Lower leg skin (tissue), 4 donors: ENCODE measurements at places on chromosomes 12 and 14.

- DNase-seq, result no peak
Observed at GRCh38 chr14:42664190-42664589, 1057.5 kb downstream of the LRFN5 start.

DNA sequence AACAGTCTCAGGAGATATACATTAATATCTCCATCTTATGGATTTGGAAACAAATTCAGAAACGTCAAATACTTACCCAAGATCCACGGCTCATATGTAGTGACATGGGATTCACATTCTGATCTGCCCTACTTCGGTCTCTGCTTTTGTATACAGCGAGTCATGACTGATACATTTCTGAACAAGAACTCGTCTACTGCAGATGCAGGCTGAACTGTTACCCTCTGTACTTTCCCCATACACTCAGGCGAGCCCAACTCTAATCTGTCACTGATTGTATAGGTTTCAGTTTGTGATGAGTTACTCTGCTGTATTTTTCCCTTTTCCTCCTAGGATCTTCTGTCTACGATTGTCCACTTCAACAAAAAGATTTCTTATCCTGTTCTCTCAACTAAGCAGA is 441.6 kb downstream of the CCDC91 start:
- no peak for DNase-seq

DNA sequence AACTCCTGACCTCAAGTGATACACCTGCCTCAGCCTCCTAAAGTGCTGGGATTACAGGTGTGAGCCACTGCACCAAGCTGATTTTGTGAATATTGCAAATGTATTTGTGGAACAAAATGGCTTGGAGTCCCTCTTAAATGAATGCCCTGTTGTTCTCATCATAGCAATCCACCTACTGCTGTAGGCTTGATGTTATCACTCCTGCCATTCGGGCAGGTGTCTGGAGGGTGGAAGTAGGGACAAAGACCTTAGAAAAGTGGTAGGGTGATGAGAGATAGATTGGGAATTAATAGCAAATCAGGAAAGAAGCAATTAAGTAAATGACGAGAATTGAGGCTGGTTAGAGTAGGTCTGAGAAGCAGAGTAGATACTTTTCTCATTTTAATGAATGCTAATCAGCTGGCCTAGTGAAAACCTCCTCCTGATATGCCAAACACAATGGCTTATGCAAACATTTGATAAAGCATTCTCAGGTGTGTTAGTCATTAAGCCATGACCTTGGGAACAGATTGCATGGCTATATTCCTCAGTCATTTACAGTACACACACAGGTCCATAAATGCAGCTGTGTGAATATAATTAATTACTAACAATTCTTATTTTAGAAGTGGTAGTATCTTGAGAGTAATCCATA is 60.5 kb upstream of the USP44 start:
- no peak for DNase-seq

DNA sequence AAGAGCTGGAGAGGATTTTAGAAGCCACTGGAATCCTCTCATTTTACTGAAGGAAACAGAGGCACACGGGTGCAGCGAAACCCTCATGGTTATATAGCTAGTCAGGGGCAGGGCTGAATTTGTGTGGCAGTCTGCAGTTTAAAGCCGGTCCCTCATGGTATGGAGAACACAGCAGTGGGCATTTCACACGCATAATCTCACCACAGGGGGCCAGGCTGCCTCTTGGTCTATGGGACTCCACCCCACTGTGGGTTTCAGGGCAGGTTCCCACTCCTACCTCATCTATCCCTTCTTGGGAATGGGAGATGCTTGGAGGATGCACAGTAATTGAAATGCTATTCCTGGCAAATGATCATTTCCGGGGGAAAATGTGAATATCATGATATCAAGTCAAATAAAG is 400.6 kb downstream of the RGS6 start:
- DNase-seq, result no peak

- no peak for DNase-seq
Observed at GRCh38 chr14:21734457-21735074, 60.9 kb upstream of the OR4E1 start.

DNA sequence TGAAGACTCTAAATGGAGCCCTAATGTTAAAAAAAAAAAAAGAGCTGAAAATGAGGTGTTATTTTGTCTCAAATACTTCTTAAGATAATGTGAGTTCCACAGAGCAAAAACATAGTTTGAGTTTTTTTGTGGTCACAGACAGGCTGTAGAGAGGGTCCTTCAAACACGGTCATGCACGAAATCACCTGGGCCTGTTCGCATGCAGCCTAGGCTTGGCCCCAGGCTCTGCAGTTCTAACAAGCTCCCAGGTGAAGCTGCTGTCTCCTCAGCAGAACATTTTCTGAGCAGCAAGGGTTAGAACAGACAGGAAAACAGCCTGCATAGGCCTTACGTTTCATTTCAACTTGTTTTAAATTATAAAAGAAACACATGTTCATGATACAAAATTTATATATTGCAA is 65.4 kb upstream of the TBPL2 start:
- DNase-seq, result no peak

- DNase-seq, result no peak
Observed at GRCh38 chr14:88482524-88482923, 72.3 kb downstream of the PTPN21 start.

GRCh38 chr14:105177082-105177481 is 4.0 kb downstream of the NUDT14 start:
- no peak for DNase-seq

DNA sequence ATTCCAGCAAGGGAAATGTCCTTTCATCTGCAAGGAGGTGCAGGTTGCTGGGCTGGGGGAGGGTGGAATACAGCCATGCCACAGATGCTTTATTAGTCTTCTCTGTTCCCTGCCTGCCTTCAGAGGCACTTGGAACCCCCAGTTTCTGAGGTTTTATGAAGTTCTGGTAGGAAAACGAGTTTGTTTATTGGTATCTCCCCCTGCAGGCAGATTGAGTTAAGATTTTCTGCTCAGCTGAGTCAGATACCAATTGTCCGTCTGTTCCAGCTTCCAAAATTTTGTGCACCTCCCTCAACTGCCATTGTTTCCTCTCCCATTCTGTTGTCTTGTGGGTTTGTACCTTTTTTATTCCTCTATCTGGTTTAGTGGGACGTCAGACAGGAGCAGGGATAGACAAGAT is 155.6 kb downstream of the ETV6 start:
- no peak for DNase-seq

GRCh38 chr12:122834921-122835749 is at the start of gene HIP1R:
Gene HIP1R (plus strand): TSS chr12:122835457. CDS start chr12:122835551, 94 bp downstream.
- DNase-seq, result peak; percentile 88

- no peak for DNase-seq
Observed at GRCh38 chr14:61244009-61244408, 37.1 kb downstream of the TMEM30B start.

DNA sequence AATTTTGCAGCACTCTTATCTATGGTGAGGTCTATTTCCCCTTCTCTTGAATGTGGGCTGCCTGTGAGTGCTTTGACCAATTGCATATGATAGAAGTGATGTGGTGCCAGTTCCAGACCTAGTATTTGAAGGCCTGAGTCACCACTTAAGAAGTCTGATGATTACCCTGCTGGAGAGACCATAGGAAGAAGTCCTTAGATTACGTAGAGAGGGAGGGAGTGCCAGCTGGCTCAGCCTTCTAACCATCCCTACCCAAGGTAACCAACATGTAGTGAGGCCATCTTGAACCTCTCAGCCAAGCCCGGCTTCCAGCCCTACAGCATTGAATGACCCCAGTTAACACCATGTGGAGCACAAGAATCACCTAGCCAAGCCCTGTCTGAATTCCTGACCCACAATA is 166.9 kb downstream of the NELL2 start:
- no peak for DNase-seq

GRCh38 chr14:34833549-34834523 is 41.3 kb downstream of the BAZ1A start:
- no peak for DNase-seq

- DNase-seq, result no peak
Observed at GRCh38 chr14:61965030-61965745, 203.0 kb downstream of the SNAPC1 start.

- DNase-seq, result no peak
Observed at GRCh38 chr12:8678661-8679111, 16.1 kb upstream of the MFAP5 start.

- DNase-seq, result no peak
Observed at GRCh38 chr12:42639556-42639955, 50.0 kb upstream of the PRICKLE1 start.

GRCh38 chr12:109706747-109707469 is 6.7 kb upstream of the FAM222A start:
- DNase-seq, result no peak
